Occipital lobe (tissue), 3 donors: ENCODE measurements at places on chromosomes 2 and 18.

DNA sequence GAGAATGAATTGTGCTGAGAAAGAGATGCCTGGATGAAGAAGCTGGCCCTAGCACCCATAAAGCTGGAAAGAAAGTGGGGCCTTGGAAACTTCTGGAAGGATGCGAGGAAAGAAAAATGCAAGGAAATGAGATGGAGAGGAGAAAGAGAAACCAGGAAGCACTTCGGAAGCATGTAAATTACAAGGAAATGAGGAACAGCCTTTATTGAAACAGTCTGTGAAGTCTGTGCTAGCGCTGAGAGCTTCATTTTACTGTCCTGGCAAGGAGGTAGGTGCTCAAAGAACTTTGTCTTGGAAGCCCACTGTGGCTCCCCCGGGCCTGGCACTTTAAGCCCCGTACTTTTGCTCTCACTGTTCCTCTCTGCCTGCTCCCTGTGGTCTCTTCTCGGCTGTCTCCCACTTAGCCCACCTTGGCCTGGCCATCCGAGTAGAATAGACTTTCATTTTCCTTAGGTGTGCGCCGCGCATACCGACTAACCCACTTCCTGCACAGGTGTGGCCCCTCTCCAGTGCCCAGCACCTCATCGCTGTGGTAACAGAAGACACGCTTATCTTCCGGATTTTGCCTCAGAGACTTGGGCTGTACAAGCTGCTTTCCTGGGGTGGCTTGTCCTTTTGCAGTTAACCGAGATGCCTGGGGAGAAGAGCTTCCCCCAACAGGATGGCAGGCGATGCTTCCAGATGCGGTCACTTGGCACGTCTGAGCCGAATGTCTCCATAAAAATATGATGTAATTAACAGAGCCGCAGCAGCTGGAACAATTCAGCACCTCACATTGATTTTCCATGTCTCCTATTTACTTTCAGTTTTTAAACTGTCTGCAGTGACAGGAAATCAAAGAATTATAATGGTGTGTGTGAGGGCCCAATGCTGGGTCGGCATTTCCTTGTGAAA lies 199.6 kb downstream of the HRH4 start:
- DNase-seq: no peak

GRCh38 chr2:31282634-31283033 lies 48.7 kb downstream of the EHD3 start:
- DNase-seq: no peak

DNA sequence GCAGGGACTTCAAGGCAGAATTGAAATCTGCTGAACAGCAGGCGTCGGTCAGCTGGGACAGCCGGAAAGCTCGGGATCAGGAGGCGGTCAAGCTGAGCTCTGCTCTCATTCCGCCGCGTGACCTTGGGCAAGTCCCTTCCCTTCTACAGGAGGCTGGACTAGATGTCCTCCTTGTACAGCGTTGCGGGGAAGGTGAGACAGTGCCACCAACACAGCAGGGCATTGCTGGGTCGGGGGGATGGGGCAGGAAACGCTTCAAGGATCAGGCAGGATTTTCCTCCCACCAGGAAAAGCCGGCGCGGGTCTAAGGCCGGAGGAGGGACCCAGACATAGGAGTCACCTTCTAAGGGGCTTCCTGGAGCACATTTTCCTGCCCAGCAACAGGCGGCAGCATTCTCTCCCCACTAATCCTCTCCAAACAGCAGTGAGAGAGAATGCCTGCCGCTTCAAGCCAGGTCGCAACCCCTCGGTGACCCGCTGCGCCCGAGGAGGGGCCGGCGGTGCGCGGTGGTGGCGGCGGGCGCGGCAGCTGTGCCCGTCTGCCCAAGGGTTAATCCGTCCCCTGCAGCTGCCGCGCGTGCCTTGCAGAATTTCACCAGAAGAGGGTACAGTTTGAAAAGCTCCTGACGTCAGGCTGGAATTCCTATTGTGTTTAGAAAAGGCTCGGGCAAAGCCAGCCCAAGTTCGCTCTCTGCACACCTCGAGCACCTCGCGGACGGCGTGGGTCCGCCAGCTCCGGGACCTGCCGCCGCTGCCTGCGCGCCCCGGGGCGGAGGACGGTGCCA lies at the start of gene KCNF1:
Gene KCNF1 (plus strand): TSS at position 644 of the 785 bp plus-strand sequence. CDS start 493 bp downstream, outside the sequence.
- no peak for DNase-seq

DNA sequence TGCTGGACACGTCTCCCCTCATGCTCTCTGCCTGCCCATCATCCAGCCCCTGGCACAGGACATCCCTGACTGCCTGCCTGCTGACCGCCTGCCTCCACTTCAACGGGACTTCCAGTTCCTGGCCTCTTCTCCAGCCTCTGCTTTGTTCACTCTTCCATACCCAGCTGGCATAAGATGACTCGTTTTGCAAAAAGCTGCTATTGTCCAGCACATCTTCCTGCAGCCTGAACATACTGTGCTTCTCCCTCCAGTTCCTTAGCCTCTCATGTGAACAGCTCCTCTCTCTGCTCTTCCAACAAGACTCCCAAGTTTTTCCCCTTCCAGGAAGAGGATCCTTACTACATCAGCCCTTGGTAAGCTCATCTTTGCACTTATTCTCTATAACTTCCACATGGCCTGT lies 62.4 kb upstream of the SKOR2 start:
- DNase-seq: no peak

DNA sequence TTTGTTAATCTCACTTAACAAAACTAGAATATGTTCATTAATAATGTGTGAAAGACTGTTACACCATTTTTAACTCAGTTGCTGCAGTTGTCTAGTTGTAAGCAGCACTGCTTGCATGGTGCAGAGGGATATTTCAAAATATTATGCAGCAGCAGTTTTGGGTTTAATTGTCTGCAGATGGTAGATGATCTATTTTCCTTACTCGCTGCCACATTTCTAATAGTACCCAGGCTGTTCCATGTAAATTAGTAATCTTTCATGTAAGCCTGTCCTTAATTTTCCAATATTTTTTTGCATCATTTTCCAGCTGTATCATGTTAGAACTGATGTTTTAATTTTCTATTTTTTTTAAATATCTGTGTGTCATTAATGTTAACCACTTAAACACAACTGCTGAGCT lies 488.1 kb upstream of the RAB12 start:
- DNase-seq: no peak

DNA sequence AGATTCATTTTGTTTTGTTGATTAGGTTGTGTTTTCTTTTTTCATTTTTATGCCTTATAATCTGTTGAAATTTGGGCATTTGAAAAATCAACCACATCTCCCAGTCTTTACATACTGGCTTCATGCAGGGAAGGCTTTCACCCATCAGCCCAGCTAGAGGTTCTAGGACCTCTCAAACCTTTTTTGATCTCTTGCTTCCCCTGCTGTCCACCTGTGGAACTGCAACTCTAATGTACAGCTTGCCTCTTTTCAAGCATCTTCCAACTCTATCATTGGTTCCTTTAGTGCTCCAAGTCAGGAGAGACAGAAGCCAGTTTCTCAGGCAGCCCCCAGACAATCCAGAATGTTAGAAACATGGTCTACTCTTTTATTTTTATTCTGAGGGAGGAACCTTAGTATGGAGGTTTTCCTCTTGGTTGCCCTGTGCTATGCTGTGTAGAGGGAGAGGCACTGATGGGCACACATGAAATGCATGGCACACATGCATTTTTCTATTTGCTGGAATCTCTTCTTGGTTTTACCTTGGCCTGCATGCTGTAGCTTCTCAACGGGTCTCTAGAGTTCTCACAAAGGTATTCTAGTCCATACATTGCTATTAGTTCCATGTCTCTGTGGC lies 107.2 kb upstream of the L3MBTL4 start:
- no peak for DNase-seq

- DNase-seq: no peak
Measured at GRCh38 chr2:224173933-224174332, 134.8 kb upstream of the SERPINE2 start.

GRCh38 chr2:110931648-110932047 lies 189.1 kb upstream of the BCL2L11 start:
- DNase-seq: no peak

GRCh38 chr2:121634354-121635307 lies 14.6 kb downstream of the CLASP1 start:
- DNase-seq: no peak

GRCh38 chr2:238320648-238321281 lies 447 bp downstream of the TRAF3IP1 start:
- no peak for DNase-seq

GRCh38 chr2:233453111-233453915 lies 99.0 kb downstream of the DGKD start:
- no peak for DNase-seq

- DNase-seq: no peak
Measured at GRCh38 chr2:133405252-133405651, 163.0 kb downstream of the NCKAP5 start.

DNA sequence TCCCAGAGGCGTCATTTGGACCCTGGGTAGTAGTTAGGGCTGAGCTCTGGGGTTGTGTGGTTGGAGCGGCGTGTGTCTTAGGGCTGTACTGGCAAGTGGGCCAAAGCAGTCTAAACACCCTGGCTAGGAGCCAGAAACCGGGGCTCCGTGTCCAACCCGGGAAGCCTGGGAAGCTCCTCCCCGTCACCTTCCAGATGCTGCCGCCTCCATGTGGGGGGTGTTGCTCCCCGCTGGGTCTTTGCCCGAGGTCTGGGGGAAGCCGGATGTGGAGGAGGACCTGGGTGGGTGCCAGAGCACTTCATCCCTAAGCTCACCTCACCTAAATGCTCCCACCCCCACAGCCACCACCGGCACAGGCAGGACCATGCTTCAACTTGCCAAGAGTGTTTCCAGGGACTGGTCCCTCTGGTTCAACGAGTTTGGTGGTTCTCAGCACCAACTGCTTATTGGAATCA lies 25.4 kb downstream of the TET3 start:
- no peak for DNase-seq

DNA sequence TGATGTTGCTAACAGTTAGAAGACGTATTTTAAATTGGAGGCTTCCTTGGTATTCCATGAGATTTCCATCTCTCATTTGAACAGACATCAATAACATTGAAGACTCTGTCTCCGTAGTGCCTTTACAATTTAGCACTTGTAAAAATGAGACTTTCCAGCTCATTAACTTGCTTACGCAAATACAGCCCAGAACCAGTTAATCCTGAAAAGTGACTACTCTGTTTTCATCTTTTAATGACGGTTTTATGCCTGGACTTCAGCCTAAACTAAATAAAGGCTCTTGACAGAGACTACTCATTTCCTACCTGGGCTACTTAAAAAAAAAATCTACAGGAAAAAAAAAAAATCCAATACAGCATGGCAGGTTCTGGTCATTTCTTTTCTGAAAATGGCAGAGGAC lies 148.6 kb downstream of the LRATD1 start:
- DNase-seq: no peak

DNA sequence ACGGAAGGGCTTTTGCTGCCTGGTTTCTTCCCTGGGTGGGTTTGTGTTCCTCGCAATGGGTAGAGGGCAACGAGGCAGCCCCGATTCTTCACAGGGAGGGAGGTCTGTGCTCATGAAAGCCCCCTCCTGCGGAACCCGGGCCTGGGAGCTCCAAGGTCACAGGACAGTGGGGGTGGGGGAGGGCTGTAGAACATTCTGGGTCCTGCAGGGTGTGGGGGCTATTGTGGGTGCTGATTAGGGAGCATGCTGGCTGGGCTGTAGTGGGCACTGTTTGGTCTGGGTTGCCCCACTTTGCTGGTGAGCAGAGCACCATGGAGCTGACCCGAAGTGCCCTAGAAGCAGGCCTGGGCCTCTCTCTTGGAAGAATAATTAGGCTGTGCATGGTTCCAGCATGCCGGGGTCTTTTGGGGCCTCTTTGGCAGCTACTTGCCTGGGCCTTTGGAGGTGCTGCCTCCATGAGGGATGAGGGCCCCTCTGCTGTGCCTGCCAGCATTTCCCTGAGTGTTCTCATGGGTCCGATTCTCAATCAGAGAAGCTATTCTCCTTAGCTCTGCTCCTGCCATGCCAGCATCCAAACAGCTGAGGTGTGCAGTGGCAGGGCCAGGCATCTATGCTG lies 232.2 kb upstream of the HS6ST1 start:
- DNase-seq: no peak

DNA sequence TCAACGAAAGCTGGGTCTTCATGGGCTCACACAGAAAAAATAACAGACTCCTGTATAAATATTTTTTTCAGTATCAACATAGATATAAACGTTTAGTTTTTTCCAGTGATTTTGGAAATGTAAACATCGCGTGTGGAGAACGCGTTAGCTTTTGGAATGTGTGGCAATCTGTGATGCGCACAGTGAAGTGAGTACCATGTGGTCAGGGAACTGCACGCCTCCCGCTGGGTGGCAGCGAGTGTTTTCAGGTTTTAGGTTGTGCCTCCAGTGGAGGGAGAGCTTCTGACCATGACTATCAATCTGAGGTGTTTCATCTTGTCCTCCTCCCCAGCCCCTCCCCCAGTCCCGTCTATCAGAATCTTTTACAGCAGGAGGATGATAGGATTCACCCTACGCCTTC lies 127.8 kb downstream of the ARHGAP28 start:
- DNase-seq: no peak

DNA sequence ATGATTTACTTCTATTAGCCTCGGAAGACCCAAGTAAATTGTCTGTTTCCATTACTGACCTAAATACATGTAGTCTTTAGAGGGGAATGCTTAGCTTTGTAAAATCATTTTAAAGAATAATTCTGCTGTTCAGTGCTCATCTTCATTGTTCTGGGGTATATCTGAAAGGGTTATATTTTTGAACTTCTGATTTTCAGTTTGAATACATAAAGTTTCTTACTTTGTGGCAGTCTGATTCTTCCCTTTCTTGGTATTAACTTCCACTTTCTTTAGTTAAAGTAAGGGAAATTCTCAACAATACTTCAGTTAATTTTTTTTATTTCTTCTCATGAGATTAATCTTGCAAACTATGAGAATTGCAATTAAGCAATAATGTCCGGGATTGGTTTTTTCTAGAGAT lies 148.4 kb downstream of the DOCK10 start:
- DNase-seq: no peak

DNA sequence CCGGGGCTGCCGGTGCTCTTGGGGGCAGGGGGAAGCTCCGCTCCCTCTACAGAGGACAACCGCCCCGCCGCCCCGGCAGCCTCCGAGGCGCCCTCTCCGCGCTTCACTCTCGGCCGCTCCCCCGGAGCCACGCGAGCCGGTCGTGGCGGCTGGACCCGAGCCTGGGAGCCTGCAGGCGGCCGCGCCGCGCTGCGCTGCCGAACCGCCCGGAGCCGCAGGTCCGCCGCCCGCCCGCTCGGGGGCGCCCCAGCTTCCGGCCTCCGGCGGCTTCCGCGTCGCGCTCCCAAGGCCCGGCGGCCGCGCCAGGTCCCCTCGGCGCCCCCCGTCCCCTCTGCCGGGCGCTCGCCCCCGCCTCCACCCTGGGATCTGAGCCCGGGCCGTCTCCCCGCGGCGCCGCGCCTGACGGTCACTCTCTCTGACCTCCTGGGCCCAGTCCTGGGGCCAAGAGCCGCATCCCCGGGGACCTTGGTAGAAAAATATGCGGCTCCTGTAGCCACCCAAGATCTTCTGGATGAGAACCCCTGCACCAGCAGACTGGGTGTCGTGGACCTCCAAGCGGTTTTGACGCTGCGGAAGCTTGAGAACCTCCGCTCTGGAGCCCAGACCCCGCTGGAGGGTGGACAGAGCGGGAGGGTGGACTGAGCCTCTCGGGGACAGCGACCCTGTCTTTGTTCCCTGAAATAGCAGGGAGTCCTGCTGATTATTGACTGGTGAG lies 44.3 kb downstream of the SERTAD2 start:
- no peak for DNase-seq

DNA sequence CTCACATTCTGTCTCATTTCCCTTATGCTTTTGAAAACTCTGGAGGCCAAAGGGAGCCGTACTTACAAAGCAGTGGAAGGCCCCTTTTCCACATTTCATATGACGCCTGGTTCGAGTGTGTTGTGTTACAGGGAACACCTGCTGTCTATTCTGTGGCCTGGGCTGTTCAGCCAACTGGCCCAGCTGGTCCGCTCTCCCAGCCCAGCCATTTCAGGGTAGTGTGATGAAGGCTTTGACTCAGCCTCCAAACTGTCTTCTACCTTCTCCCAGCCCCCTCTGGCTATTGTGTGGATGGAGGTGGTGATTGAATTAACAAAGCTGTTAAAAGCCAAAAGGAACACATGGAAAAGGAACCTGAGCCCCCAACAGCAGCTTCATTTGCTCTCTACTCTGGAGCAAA lies 233.8 kb downstream of the ICOS start:
- no peak for DNase-seq
